ENCODE measurements at places on chromosomes 2 and 18. TPM values are rescaled to one million over a fixed set of nuclear protein-coding genes. Genes with fewer than 3 reads are reported as not detected.

INHA gene
- 1.8 TPM for total RNA-seq

- no peak for DNase-seq
These were observed 30.1 kb upstream of the DYNC2LI1 start for GRCh38 chr2:43743706-43744105.

DNA sequence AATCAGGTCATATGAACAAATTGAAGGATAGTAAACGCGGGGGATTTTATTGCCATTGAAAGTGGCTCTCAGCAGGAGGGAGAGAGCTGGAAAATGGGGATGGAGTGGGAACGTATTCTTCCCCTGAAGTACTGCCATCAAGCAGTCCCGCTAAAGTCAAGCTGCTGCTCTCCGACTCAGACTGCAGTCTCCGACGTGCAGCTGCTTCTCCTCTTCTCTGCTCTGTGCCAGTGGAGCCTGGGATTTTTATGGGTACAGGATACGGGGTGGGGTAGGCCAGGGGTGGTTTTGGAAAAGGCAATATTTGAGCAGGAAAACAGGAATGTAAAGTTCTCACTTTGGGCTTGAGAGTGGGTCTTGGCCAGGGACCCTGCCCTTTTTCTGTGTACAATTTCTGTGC, 33.0 kb downstream of the KCTD18 start:
- DNase-seq: no peak

MRPL33 gene
- total RNA-seq: 81.9 TPM

DNA sequence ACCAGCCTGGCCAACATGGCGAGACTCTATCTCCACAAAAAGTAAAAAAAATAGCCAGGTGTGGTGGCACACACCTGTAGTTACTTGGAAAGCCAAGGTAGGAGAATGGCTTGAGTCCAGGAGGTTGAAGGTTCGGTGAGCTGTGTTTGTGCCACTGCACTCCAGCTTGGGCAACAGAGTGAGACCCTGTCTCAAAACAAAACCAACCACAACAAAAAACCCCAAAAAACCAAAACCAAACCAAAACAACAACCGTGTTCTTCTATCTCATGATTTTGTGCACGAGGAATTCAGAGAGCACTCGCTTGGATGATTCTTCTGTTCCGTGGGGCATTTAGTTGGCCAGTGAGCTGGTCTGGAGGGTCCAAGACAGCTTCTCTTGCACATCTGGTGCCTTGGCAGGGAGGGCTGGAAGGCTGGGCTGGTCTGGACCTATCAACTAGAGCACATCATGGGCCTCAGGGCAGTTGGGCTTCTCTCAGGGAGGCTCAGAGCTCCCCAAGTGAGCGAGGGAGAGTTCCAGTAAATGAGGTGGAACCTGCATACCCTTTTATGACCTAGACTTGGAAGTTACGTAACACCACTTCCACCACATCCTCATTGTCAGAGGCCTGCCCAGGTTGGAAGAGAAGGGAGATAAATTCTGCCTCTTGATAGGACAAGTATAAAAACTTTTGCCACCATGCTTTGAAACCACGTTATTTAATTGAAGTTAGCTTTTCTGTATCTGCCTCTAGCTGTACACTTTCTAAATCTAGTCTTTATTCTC, 25.2 kb downstream of the SIX2 start:
- DNase-seq: no peak

GRCh38 chr2:178194600-178195389, 483 bp downstream of the OSBPL6 start:
- DNase-seq: peak; percentile 80

DNA sequence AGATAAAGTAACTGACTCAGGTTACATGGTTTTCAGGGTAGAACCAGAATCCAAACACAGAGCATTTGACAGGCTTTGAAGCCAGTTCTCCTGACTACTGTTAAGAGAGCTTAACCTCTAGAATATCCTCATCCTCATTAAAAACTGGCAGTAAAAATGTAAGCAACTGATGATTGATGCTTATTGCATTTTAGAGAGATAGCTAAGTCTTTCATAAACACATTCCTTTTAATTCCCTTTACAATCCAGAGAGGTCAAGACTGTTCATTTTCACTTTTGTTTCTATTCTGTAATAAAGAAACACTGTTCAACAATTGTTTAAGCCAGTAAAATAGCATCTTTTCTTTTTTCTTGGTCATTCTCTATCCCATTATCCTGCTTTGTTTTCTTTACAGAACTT, 53.9 kb upstream of the RAB27B start:
- DNase-seq: no peak

GRCh38 chr2:45889620-45890370, 238.3 kb downstream of the PRKCE start:
- no peak for DNase-seq

DNA sequence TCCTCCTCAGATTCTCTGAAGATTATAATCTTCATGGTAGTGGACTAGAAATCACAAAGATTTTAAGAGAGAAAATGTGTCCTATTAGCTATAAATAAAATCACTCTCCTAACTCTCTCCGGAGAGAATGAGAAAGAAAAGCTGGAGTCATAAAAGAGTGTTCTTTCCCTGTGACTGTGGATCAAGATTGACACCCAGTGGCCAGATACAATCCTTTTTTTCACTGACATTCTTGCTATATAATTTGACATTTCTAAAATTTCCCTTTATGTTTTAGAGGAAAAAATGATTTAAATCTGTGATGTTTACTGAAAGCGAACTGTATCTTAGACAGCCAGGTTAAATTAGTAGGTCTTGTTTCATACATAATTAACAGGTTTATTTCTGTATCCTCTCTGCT, 35.4 kb upstream of the LRP2 start:
- no peak for DNase-seq

GRCh38 chr18:29188760-29189159, 1011.8 kb upstream of the CDH2 start:
- DNase-seq: no peak

GRCh38 chr2:45960057-45960863, 308.8 kb downstream of the PRKCE start:
- DNase-seq: no peak

GRCh38 chr2:138589663-138590062, 88.1 kb downstream of the SPOPL start:
- DNase-seq: no peak

GRCh38 chr18:24995755-24996154, 356.2 kb downstream of the ZNF521 start:
- DNase-seq: no peak

MYO3B gene
- total RNA-seq: 0.35 TPM

- DNase-seq: no peak
These were observed 22.1 kb downstream of the MFF start for GRCh38 chr2:227347117-227347516.
